ENCODE measurements at places on chromosomes 1 and 21.

GRCh38 chr1:178544531-178544930, 31.6 kb downstream of the TEX35 start:
- DNase-seq: no peak

- DNase-seq: no peak
Observed at GRCh38 chr1:94746635-94747525, 73.3 kb upstream of the SLC44A3 start.

DNA sequence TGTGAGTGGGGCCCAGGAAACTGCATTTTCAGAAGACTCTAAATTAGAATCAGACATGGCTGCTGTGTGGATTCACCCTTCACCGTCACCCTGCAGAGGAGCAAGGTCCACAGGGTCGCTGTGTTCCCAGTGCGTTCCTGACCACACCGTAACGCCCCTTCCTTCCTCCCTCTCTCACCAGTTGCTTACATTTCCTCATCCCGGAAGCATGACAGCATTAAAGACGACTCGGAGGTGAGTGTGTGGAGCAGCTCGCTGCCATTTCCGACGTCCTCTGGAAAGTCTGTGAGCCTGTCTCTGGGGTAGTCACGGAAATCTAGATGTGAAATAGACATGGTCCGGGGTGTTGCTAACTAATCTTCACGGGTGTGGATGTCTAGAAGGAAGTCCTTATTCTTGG, 45.9 kb downstream of the FAAP20 start:
- no peak for DNase-seq

DNA sequence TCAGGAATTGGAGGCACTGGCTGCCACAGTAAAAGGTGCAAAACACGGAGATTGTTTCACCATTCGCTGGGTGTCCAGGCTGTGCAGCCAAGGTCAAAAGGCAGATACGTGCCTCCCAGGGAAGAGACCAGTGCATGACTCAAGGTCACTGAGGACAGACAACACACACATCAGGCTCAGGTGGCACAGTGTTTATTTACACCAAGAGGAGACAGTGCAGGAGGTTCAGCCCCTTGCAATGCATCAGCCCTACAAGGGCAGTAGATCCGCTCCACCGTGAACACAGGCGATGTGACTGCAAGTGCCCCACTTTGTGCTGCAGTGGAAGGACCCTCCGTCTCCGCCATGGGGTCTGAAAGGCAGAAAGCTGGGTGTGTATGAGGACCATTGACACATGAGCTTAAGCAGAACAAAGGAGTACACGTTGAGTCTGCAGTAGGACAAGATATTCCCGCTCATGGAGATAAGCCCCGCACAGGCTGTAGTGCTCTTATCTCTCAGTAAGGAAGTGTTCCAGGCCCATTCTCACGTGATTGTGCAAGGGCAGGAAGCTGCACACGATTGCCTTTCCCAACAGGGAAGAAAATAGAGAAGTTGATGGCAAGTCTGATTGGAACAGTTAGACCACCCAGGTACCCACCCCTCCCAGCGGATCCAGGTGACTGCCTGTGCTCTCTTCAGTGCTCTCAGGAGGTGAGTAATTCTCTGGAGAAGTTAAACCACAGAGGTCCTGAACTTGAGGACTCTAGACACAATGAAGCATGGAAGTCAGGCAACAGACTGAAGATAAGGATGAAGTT, 37.5 kb upstream of the QSOX1 start:
- no peak for DNase-seq

GRCh38 chr1:232590744-232591082, 39.2 kb downstream of the SIPA1L2 start:
- no peak for DNase-seq

DNA sequence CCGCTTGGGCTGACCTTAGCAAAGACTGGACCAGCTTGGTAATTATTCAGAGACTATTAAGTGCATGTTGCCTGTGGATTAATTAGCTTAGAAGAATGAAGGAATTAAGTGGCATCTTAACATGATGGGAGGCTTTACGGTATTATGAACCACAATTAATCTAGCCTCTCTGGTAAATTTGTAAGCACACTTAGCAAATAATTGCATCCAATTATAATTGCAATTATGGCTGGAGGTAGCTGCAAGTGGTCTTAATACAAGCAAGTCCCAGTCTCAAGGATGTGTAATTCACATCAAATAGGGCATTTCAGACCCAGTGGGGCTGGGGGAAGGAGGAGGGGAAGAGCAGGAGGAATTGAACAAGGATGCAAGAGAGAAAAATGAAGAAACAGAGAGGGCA, 151.6 kb downstream of the CNIH3 start:
- DNase-seq: no peak

GRCh38 chr1:30801771-30802198, 44.2 kb upstream of the LAPTM5 start:
- DNase-seq: peak; percentile 56

- no peak for DNase-seq
Observed at GRCh38 chr1:67324068-67324467, 16.4 kb downstream of the IL12RB2 start.

DNA sequence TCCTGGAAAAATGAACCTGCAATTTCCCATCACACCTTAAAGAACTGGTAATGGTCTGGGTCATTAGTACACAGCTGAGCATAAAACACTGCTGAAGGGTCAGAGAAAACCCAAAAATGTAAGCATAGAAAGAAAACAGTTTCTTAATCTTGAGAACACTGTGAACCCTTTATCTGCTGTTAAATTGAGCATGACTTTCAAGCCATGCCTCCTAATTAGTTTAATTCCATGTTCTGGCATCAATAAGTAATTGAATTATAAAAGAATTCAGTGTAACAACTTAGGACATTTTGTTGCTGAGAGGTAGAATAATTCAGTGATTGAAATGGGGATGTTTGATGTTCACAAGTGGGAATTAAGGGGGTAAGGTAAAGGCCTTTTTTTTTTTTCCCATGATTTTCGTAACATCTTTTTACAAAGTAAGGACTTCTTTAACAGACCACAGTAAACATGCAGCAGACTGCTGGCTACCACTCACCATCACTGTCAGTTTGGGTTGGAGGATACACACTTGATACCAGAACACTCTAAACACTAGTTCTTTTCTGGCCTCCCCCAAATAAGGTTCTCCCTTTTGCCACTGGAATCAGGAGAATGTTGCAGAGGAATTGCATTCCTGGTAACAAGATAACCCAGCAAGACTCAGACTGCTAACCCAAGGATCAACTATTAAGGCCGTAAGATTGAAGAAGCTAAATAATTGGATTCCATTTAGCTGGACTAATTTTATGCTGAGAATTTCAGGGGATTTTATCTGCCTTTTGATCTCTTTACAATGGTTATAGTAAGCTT, 3.0 kb downstream of the RWDD3 start:
- DNase-seq: no peak

DNA sequence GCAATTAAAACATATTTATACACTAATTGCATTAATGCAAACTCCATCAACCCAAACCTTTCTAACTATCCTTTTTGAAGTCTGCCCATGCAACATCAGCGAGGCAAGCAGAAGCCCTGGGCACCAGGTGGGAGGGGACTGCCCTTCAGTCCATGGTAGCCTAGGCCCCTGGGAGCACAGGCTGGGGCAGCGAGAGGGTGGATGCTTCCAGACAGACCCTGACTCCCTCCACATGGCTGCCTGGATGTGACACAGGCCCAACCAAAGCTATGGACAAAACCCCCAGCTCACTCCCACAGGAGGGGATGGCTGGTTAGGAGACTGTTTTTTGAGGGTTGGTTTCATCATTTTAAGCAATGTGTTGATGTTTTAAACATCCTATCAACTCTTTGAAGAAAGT, 17.8 kb upstream of the LRRC47 start:
- DNase-seq: no peak

- DNase-seq: no peak
Observed at GRCh38 chr1:31661856-31662255, 17.2 kb upstream of the PEF1 start.

DNA sequence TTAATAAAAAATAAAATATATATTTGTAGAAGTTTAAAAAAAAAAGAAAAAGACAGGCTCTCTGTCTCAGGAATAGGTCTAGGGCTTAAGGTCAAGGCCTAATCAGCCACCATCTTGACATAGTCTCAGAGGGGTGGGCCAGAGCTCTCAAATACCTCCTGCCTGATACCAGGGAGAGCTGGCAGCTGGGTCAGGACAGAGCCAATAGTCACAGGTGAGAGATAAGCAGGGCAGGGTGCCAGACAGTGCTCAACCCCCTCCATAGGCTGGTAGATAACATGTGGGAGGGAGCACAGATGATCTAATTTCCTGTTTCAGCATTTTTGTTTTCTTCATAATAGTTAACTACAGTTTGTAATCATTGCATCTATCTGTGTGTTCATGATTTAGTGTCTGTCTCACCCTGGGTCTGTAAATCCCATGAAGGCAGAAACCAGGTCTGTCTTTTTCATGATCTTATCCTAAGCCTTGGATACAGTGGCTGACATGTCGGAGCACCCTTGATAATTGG, 152.0 kb upstream of the GRIK3 start:
- DNase-seq: no peak

- no peak for DNase-seq
Observed at GRCh38 chr1:84525779-84526178, 19.4 kb upstream of the GNG5 start.

DNA sequence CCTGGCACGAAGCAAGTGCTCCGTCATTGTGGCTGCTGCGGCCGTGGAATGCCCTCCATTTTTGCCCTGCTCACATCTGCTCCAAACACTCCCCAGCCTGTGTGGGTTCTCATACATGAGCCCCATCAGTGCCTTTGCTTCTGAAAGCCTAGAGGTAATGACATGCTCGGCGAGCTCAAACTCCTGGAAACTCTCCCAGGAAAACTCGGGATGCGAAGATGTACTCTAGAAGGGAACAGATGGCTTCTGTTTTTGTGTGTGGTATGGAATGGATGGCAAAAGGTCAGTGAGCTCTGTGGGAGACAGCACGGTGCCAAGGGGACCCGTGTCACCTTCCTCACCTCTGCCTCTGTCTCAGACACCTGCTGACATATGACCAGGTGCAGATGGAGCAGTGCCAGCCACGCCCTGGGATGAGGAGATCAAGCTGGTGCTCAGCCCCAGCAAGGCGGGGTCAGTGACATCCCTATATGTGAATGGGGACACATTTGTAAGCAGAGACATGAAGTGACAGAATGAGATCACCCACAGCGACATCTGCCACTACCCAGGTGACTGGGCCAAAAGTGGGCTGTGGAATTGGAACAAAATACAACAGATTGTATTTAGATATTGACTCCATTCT, 84.1 kb upstream of the COX20 start:
- no peak for DNase-seq

- DNase-seq: no peak
Observed at GRCh38 chr1:31517301-31517700, 59.0 kb upstream of the TINAGL1 start.

DNA sequence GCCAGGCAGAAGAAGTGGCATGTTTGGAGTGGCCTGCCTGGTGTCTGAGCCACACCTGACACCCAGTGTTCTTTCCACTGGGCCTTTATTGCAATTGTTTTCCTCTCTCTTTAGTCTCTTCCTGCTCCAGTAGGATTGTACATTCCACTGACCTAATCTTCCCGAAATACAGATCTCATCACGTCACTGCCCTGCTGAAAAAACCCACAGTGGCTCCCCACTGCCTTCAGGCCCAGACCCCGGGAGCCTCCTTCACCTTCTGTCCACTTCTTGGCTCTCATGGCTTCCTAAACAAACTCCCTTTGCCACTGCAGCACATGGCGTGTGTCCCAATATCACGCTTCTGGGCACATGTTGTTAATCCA, 25.3 kb upstream of the ATP5PO start:
- DNase-seq: no peak

DNA sequence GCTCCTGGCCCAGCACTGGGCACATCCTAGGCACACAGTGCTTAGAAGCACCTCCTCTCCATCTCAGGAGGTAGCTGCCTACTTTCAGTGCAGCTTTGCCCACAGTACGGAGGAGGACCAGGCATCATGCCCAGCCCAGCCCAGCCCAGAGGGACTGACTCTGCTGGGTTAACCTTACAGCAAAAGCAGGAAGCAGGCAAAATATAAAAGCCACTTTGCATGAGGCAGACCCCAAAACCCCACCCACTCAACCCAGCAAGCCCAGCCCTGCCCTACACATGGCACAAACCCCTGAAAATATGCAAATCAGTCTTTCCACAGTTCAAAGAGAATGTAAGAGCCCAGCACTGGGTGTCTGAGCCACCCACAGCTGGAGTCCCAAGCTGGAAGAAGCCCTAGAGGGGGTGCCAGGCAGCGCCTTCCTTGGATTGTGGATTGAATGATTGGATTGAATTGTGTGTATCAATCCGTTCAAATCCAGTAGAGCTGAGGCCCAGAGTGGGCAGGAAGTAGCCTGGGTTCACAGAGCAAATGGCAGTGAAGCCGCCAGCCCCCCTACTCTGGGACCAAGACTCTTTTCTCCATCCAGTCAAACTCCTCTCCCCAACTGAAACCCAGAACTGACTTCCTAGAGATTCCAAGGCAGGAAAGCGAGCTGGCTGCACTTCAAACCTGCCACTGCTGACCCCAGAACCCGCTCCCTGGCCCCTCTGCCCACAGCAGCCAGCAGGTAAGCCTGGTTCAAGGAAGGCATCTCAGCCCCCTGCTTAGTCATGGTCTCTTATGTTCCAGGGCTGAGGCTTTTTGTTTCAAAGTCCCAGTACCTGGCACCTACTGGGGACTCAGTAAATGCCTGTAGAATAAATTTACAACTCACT, 117.7 kb downstream of the LACTBL1 start:
- no peak for DNase-seq

GRCh38 chr1:99748419-99748818, 18.0 kb downstream of the FRRS1 start:
- no peak for DNase-seq

DNA sequence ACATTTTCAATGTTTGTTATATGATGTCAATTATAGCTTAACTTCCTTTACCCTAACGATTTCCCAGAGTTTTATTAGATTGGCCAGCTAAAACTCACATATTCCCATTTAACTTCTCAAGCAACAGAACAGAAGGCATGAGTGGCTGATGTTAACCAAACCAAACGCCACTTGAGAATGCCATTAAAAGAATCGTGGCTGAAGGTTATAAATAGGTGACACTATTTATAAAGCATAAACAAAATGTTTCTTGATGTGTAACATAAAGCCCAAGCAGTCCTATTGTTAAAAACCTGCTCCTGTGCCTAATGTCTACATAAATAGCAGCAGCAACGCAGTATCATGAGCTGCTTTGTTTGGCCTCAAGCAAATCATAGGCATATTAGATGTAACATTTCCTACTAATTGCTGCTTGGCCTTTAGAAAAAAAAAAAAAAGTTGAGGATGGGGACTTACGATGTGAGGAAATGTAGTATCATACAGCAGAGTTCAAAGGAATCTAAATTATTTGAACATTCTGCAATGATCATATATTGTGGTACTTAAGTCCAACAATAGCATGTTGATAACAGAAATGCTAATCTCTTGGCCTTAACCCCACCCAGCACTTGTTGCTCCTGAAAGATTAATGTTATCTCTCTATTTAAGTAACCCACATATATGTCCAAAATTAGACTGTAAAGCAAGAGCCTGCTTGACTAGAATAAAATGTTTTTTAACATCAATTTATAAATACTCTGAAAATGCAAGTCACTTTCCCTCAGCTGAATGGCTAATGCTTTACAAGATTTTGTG, 106.0 kb downstream of the ESRRG start:
- DNase-seq: no peak

GRCh38 chr1:115156826-115157468, 67.6 kb upstream of the TSPAN2 start:
- DNase-seq: no peak

Measured in right lung (tissue), 10 donors.